ENCODE measurements at places on chromosomes 4 and X.

GRCh38 chrX:12570859-12571501 is 220.2 kb upstream of the PRPS2 start:
- no peak for DNase-seq

- DNase-seq, result no peak
These were observed 22.3 kb upstream of the HERC3 start for GRCh38 chr4:88570001-88570400.

- DNase-seq, result no peak
These were observed 40.9 kb upstream of the TBC1D19 start for GRCh38 chr4:26542991-26543390.

- DNase-seq, result peak; percentile 17
These were observed 36.4 kb upstream of the UNC5C start for GRCh38 chr4:95585016-95585695.

GRCh38 chr4:85986266-85986665 is 373.6 kb downstream of the MAPK10 start:
- no peak for DNase-seq

GRCh38 chrX:121254336-121254735 is 206.9 kb downstream of the GLUD2 start:
- DNase-seq, result no peak

GRCh38 chr4:2457481-2458295 is 11.2 kb upstream of the RNF4 start:
- DNase-seq, result no peak

- no peak for DNase-seq
These were observed 147.6 kb upstream of the TBC1D9 start for GRCh38 chr4:140903522-140904475.

- DNase-seq, result peak; percentile 87
These were observed 27.9 kb upstream of the TMSB4X start for GRCh38 chrX:12946838-12947544.

DNA sequence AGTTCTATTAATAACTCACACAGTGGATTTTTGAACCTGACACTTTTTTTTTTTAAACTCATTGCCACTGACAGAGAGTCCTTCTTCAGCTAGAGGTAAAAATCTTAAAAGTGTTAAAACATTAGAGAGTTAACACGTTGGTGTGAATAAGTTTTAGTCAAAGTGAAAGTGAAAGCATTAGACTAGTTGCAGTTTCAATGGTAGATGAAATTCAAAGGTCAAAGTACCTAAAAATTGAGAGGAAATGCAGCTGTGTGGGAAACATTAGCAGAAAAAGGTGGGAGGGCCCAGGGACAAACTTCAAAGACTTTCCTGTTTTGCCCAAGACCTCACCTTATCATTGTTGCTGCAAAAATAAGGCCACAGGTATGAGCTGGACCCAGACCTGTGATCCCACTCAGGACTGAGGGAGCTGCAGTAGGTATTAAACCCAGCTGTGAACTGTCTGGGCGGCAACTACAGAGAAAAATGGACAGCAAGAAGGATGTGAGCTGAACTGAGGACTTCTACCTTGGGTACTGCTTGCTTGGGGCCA is 17.6 kb upstream of the GABRA4 start:
- DNase-seq, result peak; percentile 24

GRCh38 chrX:42602566-42602965 is 175.4 kb downstream of the PPP1R2C start:
- no peak for DNase-seq

DNA sequence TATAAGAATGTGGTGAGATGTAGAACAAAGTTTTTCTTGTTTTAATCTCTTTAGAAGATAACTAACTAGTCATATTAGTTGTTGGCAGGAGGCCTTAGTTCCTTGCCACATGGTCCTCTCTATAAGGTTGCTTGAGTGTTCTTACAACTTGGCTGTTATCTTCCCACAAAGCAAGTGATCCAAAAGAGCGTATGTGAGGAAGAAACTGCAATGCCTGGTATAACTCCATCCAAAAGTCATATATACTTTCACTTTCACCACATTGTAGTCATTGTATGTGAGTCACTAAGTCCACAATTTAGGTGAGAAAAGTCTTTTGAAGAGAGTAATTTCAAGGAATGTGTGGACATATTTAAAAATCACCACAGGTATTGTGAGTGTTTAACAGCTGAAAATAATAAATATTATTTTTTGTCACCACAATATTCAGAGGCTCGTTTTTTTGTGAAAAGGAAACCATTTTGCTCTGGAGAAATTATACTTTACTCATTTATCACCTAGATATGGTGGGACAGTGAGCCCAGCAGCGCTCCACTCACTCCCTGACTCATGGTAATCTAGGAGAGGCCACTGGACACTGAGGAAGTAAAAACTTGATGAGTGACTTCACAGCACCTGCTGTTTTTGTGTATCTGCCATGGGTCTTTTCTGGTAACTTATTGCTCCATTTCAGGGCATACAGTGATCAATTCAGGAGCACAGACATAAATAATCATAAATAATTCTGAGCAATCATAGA is 369.4 kb upstream of the NDST3 start:
- no peak for DNase-seq

DNA sequence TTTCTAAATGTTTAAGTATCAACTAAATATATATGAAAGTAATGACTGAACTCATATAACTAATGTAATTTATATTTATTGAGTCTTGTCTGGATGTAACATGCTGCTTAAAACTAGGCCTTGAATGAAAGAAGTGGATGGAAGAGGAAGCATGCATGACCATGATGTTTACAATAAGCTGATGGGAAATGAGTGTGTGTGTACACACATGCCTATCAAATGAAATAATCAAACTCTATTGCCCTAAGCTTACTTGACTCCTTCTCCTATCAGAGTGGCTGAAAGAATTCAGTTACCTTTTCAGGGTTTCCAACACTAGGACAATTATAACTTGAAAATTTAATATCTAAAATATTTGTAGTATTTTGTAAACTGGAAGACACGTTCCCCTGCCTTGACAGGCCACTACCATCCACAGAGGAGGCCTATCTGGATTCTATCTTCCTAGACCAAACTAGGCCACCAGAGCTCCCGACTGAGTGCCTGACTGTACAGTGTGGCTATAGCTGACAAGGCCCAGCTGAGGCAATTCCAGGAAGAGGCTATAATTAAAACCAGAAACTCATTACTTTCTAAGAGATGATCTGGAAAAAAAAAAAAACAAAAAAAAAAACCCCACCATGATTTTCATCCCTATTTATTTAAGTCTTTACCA is 7.6 kb downstream of the ARSJ start:
- no peak for DNase-seq

DNA sequence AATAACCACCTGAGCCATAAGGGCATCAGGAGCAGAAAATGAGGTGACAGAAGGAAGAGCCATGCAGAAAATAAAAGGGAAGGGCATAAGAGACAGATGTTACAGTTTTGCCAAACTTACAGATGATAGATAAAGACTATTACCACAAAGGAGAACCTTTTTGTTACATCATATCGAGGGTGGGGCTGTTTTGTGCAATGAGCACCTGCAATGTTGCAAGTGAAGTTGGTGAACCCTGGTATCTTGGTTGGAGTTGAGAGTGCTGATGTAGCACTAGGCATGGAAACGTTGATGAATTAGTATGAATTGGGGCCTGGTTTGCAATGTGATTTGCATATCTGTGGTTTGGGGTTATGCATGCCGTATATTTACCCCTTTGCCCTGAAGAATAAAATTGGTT is 119.8 kb upstream of the TEX13D start:
- DNase-seq, result no peak

GRCh38 chr4:20944451-20944850 is 244.2 kb downstream of the PACRGL start:
- no peak for DNase-seq

DNA sequence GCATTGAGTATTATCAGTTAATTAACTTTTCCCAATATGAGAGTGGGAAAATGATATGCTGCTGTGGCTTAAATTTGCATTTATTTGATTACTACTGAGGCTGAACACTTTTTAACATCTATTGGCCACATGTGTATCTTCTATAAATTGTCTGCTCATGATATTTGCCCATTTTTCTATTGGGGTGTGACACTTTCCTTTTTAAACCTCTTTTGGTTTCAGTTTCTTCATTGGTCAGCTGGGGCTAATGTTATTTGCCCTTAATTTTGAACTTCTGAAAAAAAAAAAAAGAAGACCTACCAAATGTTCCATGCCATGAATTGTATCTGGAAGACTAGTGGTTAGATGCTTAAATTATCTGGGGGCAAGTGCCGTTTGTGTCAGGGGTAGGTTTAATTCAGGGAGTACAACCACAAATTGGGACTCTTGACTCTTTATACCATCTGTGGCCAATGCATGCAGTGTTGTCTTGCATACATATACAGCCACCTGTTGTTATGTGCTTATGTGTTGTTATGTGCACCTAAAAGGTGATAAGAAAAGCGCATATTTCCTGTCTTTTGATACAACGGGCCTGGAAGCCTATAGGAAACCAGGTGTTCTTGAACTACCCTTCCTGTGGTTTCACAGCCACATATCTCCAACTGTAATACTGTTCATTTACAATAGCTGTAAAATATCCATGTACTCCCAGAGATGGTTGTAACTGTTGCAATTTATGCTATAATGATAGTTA is 49.0 kb downstream of the SH2D1A start:
- DNase-seq, result peak; percentile 20

GRCh38 chr4:110799211-110799610 is 176.3 kb upstream of the PITX2 start:
- DNase-seq, result no peak

All from suppressor macrophage treated with lipopolysaccharide for 4 hours (primary cell).